ENCODE measurements at places on chromosomes 5 and 9. TPM values are rescaled to one million over a fixed set of nuclear protein-coding genes. Genes with fewer than 3 reads are reported as not detected.
A peak's percentile ranks its signal among the peaks of the same experiment; 100 is the strongest.

Gene RASGRF2
- 5.1 TPM for total RNA-seq

Gene PCDHGB4
- 5.7 TPM for total RNA-seq

Gene FSTL4
- not detected for total RNA-seq

Gene C5orf63
- total RNA-seq, result 4.2 TPM

Gene PITX1
- total RNA-seq, result 0.97 TPM

Gene LRRC19
- not detected for total RNA-seq

Gene SPATA31A5
- not detected for total RNA-seq

Gene SNCAIP
- total RNA-seq, result 4.1 TPM

Gene SCGB3A2
- total RNA-seq, result not detected

Gene KCNT1
- total RNA-seq, result 0.38 TPM

Gene PTGES2
- 38.6 TPM for total RNA-seq

Gene MCIDAS
- not detected for total RNA-seq

DNA sequence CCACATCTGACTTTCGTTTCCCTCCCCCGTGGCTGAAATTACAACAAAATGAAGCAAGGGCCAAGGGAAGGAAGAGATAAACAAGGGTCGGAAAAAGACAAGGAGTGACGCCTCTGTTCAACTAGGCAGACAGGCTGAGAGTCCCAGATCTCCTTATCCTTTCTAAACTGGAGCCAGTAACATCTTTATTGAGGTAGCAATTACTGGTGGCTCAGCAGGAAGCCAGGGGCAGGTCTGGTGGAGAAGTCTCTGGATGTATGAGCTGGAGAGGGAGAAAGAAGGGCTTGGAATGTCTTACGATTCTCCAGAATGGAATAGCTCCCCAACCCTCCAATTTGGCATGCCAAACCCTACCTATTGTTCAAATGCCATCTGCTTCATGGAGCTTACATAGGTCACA is 190.8 kb upstream of the BRINP1 start:
- DNase-seq, result no peak

DNA sequence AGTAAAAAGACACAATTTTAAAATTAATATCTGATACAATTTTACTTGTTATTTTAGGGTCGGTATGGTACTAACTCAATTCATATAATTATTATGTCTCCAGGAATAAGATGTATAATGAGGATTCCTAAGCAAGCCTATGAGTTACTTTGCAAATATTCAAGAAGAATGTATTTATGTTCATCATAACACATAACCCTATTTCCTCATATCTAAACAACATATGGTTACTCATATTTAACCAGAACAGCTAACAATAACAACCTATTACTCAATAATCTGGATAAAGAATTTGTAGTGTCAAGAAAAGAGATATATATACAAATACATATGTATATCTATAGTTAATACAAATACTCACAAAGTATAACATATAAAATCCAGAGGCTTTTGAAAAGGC is 285.9 kb downstream of the ARL15 start:
- no peak for DNase-seq

DNA sequence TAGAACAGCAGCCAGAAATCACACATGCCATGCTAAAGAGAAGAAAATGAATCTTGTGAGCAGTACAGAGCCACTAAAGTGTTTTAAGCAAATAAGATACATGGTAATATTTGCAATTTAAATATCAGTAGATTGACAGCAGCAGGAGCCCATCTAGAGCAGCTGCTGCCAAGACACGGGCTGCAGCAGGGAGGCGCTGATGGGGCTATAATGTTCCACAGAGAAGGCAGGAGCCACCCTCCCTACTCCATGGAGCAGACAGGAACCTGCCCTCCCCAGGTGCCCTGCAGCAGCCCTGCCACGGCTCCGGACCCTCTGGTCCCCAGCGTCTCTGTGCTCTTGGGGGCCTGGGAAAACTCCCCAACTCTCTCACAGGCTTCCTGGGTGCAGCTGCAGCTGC is 224.1 kb upstream of the ISL1 start:
- DNase-seq, result no peak

- no peak for DNase-seq
Observed at GRCh38 chr5:105836887-105837286, 1833.8 kb downstream of the EFNA5 start.

GRCh38 chr5:69115526-69115925 is 21.7 kb downstream of the SLC30A5 start:
- DNase-seq, result no peak

DNA sequence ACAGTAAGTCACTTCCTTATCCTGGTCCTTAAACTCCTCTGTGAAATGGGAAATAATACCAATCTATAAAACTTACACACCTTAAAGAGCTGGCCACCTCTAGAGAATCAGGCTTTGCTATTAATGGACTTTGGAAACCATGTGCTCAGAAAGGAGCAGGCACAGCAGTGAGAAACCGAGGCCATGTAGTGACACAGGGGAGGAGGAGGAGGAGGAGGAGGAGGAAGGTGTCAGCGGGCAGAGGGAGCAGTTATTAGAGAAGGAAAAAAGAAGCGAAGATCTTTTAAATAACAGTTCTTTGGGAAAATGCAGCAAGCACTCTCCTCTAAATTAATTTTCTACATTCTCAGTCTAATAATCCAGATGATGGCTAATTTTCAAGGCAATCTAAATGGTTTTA is 38.0 kb downstream of the SUSD1 start:
- DNase-seq, result no peak

DNA sequence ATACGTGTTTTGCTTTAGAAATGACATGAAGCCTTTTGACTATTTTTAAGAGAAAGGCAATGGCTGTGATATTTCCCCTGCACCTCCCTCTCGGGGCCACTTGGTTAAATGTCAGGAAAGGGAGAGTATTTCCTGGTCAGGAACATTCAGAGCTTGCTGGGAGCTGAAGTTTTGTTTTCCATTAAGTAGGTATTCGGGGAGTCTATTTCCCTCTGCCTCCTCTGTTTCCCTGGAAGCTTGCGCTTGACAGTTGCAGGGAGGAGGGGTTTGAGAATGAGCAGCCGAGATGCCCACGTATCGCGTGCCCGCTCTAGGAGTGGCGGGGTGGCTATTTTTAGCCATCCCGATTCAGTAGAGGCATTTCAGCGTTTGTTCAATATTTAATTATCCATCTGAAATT is 6.7 kb downstream of the DAB2IP start:
- peak; percentile 52 for DNase-seq

GRCh38 chr9:72322259-72322658 is 42.7 kb downstream of the ZFAND5 start:
- DNase-seq, result no peak

- no peak for DNase-seq
Observed at GRCh38 chr5:53133020-53133419, 23.5 kb upstream of the MOCS2 start.

DNA sequence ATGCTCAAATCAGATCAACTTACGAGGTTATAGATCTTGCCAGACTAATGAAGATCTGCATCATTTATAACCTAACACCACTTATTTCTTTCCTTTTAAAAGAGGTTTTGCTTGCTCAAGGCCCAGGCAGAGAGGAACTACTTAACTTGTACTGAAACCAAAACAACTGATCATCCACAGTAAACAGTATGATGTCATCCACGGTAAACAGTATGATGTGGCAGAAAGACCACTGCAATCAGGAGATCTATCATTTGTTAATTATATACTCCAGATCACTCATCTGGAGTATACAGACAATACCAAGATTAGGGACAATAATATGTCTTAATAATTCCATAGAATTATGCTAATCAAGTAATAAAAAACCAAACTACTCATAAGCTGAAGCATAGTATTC is 116.8 kb downstream of the ADAMTS6 start:
- no peak for DNase-seq

GRCh38 chr9:127112735-127113161 is 9.7 kb downstream of the ANGPTL2 start:
- DNase-seq, result peak; percentile 73

GRCh38 chr5:124806373-124807077 is 60.1 kb upstream of the ZNF608 start:
- DNase-seq, result peak; percentile 80

GRCh38 chr5:57324181-57324580 is 150.3 kb downstream of the GPBP1 start:
- DNase-seq, result no peak

GRCh38 chr5:116605310-116606070 is 30.9 kb upstream of the SEMA6A start:
- no peak for DNase-seq

GRCh38 chr9:2321523-2322148 is 300.0 kb upstream of the VLDLR start:
- no peak for DNase-seq

DNA sequence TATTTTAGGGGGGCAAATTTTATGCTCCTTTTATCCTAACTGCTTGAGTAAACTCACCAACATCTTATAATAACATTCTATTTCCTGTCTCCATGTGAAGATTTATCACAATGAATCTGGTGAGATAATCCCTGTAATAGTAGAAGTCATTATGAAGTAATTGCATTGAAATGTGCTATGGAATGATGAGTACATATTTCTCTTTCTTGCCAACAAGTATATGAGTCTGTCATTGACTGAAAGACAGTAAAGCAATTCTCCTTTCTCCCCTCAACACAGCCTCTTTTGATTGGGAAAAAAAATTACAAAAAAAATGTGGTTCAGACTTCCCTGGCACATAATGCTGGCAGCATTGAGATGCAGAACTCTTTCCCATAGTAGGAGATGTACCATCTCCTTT is 459.2 kb upstream of the RGMB start:
- DNase-seq, result no peak

DNA sequence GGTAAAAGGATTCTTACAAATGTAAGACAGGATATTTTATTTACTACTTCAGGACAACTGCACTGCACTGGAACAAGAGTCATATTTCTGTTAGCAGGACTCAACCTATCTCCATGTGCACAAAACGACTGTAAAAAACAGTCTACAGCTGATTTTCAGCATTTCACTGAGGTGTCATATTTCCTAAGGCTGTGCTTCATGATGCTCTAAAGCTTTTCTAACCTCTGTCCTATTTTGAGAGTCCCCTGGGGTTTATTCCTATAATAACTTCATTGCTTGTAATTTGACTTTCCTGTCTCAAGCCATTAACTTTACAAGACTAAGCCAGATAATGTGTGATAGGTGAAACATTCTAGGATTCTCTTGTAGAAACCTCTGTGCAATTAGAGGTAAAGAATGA is 472.3 kb downstream of the HINT1 start:
- DNase-seq, result no peak

DNA sequence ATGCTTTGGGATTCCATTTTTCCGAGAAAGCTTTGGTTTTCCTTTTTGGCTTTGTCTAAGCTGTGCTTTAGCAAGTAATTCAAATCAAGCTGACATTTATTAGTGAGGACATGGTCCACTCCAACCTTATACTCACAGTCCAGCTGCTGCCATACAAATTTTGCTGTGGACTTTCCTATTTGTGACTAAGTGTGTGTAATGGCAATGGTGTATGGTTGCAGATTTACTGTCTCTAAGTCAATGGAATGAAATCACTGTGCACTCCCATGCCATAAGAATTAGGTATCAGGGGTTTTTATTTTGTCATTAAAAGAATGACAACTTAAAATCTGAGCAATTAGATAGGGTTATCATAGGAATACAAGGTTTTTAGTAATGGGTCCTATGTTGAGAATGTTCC is 530.0 kb downstream of the CCDC171 start:
- DNase-seq, result no peak

- DNase-seq, result no peak
Observed at GRCh38 chr9:72753266-72753893, 199.5 kb downstream of the ALDH1A1 start.

DNA sequence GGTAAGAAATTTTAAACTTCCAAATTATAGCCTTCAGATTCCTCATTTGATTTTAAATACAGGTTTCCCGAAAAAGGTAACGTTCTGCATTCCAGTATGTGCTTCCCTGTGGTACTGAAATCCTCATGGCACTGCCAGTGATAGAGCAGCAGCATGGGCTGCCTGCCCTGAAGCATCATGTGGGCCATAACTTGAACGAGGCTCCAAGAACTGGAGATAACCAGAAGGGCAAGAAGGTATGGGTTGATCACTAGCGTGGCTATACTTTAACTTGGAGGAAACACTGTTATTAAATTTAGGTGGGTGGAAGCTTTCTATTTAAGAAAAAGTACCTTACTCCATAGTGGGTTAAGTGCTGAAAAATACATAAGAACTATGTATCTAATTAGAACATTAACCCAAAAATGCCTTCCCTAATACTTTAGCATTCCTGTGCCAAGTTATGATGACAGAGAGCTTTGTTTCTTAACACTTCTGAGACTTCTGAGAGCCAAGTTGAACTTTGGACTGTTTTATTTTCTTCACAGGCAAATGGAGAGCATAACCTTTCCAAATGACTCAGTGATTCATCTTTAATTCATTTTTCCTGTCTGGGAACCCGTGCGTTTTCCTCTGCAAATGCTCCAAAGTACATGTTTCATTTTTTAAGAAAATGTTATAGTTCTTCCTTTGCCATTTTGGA is 191.5 kb upstream of the GNA14 start:
- no peak for DNase-seq

- no peak for DNase-seq
Observed at GRCh38 chr5:104186100-104186499, 623.5 kb upstream of the NUDT12 start.

- no peak for DNase-seq
Observed at GRCh38 chr5:111691914-111692313, 65.1 kb downstream of the NREP start.

DNA sequence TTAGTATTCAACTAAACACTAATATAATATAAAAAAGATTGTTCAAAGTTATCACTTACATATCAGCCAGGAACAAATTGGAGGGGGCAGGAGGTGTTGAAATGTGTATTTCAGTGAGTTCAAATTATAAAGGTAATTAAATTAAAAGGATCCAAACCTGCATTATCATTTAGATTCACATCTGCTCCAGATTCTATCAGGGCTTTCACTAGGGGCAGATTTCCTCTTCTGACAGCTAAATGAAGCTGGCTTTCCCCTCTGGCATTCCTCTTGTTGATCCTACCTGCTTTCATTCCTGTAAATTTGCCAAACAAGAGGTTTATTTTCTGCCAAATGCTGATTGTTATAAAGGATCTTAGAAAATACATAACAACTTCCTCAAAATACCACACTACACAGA is 86.3 kb upstream of the GCNT4 start:
- DNase-seq, result no peak

GRCh38 chr9:133999851-134000265 is 7.7 kb upstream of the VAV2 start:
- DNase-seq, result peak; percentile 73

- peak; percentile 51 for DNase-seq
Observed at GRCh38 chr9:37920471-37921167, 16.7 kb upstream of the SLC25A51 start.

DNA sequence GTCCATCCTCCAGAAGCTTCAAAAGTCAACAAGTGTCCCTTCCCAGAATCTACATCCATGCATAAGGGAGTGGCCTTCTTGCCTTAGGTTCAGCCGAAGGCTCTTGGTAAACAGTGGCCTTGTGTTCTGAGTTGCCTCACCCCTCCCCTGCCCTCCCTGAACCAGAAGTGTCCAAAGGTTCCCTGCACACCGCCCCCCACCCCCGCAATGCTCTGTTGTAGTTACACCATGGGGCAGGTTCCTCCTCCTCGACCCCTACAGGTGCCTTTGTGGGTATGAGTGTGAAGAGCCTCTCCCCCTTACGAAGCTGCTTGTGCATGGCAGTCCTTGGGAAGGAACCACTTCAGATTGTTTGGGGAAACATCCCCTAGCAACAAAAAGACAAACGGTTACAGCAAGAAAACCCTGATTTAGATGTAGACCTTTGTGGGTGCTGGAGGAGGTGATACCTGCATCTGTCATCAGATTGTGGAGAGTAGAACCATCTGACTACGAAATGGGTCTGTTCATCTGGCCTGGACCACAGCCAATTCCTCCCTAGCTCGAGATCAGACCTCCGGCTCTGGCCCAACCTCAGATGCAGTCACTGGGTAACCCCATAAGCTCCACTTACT is 7.1 kb downstream of the SPACA9 start:
- peak; percentile 57 for DNase-seq

Measured in posterior vena cava (tissue), 2 donors.